ENCODE measurements at places on chromosomes 5 and 9.
A peak's percentile ranks its signal among the peaks of the same experiment; 100 is the strongest.

- no peak for DNase-seq
Observed at GRCh38 chr9:126084008-126084407, 242.6 kb upstream of the MVB12B start.

DNA sequence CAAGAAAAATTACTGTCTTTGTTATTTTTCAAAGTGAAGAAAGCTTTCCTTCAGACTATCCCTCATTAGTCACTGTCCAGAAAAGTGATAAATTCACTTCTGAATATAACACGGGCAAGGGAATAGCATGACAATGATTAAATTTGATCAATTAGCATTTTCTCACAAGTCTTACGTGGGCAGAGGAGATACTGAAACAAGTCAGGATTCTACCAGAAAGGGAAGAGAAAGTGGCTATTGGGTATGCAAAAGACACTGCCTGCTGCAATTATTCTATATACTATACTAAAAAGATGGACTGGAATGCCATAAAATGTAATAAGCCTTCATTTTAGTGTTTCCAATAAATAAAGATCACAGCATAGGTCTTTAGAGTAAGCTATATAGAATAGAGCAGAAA is 7.4 kb downstream of the COX7C start:
- DNase-seq: no peak

DNA sequence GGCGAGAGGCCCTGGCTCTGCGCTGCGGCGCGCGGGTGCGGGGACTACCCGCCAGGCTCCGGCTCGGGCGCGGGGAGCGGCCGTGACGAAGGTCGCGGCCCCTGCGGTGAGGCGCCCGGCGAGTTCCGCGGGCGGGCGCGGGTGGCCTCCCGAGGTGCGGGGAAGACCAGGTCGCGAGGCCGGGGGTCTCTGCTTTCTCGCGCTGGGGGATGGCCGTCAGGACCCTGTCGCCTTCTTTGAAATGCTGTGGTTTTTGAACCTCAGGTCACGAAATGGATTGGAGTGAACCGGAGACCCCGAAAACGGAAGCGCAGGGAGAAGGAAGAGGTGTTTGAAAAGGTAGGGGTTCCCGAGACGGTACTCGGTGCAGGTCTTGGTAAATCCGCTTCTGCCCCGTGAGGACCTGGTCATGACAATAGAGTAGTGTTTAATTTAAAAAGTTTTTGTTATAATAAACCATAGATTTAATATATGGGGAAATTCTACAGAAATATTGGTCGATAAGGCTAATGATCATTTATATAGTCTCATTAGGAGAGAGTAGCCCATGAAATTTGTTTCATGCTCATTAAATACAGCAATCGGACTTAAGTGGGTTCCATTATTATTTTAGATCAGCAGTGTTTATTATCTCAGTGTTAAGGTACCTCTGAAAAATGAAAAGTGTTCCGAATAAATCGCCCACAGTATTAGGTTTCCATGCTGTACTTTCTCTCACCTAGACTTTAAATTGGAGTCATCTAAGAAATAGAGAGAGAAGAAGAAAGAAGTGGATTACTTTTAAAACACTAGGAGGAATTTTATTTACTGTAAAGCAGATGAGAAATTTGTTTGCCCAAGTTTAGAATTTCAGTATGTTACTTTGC is 279.0 kb downstream of the AOPEP start:
- DNase-seq: no peak

DNA sequence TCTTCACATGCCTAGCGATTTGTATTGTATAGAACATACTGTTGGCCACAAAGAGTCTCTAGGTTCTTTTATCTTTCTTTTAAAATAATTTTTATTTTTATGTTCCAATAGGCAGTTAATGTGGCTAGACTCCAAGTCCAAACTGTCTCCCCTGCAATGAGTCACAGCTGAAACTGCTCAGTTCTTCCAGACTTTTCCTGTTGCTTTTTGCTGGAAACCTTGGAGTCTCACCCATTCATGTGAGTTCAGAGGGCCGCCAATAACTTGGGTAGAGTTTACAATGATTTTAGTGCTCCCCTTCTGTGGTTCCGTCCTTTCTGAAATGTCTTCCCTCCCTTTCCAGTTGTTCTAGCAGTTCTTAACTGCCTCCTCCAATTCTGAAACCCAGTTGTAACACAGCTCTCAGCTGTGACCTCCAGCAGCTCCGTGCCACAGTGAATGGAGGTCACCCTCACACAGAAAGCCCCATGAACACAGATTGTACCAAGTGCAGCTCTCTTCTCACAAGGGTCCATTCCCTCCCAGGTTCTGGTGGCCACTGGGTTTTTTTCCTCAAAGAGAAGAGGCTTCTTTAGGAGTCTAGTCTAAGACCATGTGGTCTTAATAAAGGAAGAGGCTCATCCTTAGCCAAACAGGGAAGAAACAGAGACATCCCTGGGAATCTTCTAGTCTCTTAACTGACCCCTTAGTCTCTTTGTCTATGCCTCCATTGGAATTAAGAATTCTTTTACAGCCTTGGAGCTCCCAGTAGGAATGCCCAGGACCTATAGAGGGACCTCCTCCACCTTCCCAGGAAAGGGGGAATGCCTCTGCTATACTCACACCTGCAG is 198.5 kb downstream of the SPOCK1 start:
- DNase-seq: no peak

GRCh38 chr9:133406480-133407307 is 11.1 kb downstream of the REXO4 start:
- peak; percentile 89 for DNase-seq

- no peak for DNase-seq
Observed at GRCh38 chr9:4984171-4984620, 876 bp upstream of the JAK2 start.

DNA sequence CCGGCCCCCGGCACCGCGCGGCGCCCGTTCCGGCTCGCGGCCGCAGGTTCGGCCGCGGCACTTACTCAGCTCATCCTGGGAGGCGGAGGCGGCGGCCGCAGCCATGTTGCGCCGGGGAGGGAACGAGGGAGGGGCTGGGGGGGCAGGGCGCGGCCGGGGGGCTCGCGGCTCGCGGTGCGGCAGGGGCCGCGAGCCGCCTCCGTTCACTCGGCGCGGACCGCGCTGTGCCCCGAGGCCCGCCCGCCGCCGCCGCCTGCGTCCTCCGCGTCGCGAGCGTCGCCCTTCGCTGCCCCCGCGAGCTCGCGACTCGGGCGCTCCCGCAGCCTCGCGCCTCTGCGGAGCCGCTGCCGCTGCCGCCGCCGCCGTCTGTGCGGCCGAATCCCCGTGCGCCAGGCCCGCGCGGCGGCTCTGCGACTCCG is 735 bp downstream of the ECPAS start:
- DNase-seq: peak; percentile 56

DNA sequence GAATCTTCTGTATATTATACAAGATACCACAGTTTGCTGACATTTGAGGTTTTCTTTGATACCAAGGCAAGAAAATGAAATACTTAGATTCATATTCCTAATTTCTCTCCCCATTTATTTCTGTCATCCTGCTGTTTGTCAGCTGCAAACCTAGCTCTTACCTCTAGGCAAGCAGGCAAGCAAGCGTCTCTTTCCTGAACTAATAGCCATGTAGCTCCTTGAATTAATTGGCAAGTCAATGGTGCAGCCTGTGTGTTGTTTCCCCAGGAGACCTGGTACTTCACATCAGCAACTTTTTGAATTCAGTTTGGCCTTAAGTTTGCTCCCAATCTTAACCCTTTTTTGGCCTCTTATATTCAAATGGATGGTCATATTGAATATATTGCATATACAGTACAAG is 573.6 kb upstream of the ARRDC3 start:
- DNase-seq: no peak

DNA sequence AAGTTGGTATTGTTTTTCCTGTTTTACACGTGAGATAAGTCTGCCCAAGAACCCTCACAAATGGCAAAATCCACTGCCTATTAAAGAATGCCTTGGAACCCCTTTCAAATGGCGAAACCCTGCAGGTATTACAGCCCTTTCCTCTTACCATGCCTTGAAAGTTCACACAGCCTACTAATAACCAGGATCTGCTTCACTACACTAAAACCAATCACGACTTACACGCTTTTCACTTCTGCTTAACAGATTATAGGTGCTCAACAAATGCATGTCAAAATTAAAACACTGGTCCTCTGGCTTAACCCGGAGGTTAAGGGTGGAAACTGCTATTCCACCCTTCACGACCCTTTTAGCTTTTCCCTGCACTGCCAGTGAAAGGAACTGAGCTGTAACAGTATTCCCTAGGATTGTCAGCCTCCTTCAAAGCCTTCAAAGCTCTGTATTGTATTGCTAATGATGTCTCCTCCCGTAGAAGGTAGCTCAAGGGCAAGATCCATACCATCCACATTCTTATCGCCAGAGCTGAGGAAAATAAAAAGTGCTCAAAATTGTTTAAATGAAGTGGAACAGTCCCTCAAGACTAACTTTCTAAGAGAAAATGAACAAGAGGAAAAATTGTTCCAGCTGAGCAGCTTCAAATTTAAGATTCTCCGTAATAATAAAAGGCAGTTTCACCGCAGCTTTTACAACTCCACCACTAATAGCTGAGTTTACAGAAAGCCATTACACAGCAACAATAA is 997 bp downstream of the AUH start:
- no peak for DNase-seq

DNA sequence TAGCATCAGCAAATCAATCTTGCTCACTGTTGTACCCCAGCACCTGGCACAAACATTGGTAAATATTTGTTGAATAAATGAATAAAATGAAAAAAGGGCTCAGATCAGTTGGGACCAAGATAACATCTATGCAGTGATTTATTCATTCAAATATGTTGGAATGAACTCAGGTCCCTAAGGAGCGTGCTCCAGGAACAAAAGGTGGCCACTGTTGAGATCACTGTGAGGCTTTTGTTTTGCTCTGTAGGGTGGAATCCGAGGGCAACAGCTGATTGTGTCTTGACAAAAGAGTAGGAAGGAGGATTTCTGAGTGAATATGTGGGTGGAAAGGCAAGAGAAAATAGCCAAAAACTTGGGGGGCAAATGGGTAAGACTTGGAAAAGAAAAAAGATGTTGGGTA is 89.7 kb downstream of the PPP2R2B start:
- no peak for DNase-seq

Data from HEK293T (cell line).